ENCODE measurements at places on chromosomes 7 and 10.

DNA sequence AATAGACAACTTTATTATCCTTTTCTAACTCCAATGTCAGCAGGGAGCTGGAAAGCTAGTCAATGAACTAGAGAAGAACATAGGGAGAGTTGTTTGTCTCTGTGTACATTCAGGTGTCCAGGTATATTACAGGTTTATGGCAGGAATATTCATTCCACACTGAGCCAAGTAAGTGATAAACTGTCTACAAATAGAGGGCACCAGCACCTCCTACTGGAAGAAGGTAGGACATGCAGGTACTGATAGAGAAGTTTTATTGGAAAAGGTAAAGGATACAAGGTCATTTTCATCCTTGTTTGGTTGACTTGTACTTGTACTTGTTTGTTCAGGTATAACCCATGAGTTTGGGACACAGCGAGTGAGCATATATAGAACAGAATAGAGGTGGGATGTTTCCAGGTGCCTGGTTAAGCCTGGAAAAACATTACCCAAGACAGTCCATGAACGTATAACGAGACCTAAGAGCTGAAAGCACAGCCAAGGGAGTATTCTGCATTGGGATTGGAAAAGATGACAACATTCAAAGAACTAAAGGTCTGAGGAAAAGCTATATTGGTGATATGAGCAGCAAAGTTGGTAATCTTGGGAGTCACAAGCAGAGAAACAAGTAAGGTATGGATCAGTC is 61.4 kb upstream of the PPP1R3C start:
- DNase-seq: no peak

GRCh38 chr10:126227762-126228134 is 160.5 kb downstream of the ADAM12 start:
- no peak for DNase-seq

GRCh38 chr10:6579183-6579903 is 733 bp downstream of the PRKCQ start:
- no peak for DNase-seq

DNA sequence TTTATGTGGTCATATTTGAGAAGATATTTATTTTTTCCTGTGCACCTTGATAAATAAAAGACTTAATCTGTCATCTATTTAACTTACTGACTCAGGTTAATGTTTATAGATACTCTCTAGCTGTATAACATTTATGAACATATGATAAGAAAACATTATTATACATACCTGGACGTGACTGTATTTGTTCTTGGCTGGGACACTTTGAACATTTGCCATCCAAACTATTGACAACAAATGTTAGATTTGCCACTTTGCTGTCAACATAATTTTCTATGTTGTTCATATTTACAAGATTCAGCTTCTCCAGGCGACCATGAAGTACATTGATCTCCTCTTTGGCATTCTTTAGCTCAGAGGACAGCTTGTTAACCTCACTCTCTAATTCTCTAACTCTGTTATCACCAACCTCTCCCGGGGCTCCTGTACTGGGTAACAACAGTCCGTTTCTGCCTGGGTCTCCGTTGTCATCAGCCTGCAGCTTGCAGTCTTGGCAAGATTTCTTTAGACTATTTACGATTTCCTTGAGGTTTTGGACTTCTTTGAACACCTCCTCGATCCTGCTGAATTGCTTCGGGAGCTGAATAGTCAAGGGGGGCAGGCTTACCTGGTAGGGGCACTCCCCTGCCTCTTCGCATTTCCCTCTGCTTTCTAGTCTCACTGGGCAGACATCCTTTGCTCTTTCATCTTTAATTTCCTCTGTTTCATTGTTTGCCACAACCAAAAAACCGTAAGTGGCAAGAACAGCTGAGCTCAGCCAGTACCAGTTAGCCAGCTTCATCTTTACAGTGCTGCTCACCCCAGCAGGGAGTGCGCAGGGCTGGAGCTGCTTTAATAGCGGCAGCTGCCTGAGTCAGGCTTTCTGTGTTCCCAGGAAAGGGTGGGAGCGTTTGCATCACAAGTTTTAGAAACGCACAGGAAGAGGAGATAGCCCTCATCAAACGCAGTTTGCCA is at the start of gene FGL2:
FGL2 (minus strand) TSS at position 807 of the 954 bp plus-strand sequence; CDS start at position 781, 26 bp downstream.
- no peak for DNase-seq

DNA sequence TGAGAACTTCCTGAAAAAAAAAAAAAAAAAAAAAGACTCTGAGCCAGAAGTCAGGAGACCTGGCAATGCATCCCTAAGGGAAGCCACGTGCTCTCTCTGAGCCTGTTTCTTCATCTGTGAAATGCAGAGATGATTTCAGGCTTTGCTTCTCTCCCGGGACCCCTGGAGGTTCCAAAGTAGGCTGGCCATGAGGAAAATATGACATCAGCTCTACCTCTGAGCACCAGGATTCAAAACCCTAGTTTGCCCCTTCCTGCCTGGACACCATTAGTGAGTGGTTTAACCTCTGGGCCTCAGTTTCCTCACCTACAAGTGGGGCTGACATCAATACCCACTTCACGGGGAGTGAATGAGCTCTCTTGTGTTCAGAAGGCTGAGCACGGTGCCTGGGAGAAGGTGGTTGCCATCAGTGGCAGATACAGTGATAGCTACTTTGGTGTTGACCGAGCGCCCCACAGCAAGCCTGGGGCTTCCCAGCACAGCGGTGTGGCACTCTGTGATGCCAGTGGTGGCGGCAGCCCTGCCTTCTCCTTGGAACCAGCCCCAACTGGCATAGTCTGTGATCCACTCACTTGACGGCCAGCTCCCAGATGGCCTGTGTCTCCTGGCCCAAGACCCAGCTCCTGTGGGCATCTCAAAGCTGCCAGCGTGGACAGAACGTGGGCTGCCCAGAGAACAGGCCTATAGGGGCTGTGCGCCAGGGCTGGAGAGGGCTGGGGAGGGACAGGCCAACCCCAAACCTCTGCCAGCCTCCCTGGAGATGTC is 153.1 kb upstream of the UNC5B start:
- DNase-seq: no peak

DNA sequence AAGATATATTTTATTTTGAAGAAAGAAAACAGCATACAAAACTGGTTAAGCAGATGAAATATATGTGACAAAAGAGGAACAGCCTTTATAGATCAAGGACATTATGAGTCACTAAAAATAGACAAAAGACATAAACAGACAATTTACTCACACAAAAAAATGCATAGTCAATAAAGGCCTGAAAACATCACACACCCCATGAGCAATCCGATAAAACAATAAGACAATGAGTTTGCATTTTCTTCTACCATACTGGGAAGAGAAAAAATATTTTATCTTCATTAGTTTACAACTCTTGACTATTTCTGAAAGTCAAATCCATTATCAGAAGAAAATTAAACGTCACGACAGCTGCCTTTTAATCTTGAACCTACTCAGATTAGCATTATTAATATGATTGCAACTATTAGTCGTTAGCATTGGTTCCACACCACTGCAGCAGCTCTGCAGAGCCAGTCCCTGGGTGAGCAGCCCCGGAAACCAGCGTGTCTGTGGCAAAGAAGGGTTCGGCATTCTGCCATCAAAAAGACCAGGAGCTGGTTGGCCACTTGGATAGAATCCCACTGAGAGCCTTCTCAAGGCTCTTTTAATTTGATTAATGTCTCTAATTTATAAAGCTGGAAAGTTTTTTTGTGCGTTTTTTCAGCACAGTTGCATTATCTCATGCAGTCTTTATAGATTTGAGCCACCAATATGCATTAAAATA is 305.4 kb upstream of the SHH start:
- DNase-seq: no peak
